ENCODE measurements at places on chromosomes 6 and 20.

- DNase-seq, result no peak
These were observed 7.6 kb upstream of the CCN2 start for GRCh38 chr6:131958542-131959470.

GRCh38 chr6:131210469-131210868, 75.2 kb downstream of the AKAP7 start:
- DNase-seq, result no peak

- no peak for DNase-seq
These were observed 40.0 kb upstream of the GCNT2 start for GRCh38 chr6:10481101-10481500.

GRCh38 chr6:82843291-82843885, 222.3 kb downstream of the UBE3D start:
- no peak for DNase-seq

DNA sequence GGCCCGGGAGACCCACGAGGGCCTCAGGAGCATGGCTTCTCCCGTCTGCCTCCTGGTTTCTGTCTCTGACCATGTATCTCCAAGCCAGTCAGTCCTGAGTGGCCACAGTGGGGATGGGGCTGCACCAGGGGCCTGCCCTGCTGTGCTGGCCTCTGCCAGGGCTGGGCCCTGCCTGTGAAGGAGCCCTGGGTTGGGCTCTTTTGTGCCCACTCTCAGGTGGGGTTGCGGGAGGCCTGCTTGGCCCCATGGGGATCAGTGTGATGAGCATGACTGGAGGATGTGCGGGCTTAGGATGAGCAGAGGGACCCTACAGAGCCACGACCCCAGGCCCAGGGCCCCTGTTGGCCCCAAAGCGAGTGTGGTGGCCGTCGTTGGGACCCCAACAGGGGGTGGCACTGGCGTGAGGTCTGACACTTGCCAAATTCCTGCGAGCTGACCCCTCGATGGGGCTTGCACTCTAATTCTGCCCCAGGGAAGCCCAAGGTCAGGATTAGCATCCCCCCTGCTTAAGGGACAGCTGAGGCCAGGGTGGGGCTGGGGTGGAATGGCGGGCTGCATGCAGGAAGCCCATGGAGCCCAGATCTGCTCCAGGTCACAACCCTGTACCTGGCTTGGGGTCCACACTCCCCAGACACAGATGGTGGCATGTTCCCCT, 90.0 kb upstream of the BHLHE23 start:
- no peak for DNase-seq

DNA sequence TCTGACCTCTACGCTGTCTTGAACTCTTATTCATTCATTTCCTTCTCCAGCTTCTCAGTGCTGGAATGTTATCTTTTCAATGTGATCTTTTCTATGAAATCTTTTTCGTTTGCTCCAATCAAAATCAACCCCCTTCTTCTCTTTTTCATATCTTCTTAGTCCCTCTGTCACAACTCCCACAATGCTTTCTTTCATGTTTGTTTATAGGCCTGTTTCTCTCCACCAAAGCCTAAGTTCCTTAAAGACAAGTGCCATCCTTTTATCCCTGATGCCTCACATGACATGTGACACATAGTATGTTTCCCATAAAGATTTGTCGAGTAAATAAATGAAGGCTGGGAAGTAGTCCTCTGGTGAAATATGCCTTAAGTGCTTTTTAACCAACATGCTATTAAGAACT, 38.1 kb downstream of the CRYBG1 start:
- no peak for DNase-seq

DNA sequence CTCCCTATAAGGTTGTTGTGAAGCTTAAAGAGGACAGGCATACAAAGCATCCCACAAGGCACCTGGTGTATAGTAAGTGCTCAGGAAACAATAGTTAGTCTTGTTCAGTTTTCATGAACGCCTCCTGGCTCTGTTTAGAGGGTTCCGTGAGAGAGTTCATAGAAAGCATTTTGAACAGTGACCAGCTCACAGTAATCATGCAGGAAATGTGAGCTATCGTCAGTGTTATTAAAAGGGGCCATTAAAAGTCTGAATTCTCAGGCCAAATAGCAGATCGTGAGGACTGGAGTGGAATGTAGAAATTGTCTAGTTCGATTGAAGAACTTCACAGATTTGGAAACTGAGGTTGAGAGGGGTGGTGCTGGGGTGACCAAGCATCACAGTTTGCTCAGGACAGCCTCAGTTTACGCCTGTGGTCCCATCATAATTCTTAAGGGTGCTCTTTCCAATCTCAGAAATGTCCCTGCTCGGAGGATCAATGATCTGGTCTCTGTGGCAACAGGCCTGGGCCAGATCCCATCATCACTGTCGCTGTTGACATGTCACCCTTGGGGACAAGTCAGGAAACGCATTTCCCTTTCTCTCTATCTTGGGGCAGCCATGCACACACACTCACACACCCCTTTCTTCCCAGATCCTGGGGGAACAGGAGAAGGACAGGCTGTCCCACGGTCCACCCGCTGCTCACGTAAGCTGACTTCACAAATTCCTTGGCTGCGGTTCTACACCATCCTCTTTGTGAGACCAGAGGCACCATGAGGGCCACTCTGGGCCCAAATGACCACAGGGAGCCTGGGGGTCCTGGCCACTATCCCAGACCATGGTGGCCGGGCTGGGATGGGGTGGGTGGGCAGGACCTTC, 7.2 kb downstream of the TGM2 start:
- no peak for DNase-seq

All from T follicular helper cell (primary cell).